RWPE1 (cell line): ENCODE measurements at places on chromosomes 3 and 15.
A peak's percentile ranks its signal among the peaks of the same experiment; 100 is the strongest.

- DNase-seq = no peak
Observed at GRCh38 chr3:144415492-144415891, 443.9 kb downstream of the DIPK2A start.

GRCh38 chr15:69885173-69885955 lies 212.4 kb downstream of the TLE3 start:
- no peak for DNase-seq

GRCh38 chr15:39272901-39273300 lies 308.0 kb upstream of the THBS1 start:
- DNase-seq = no peak

DNA sequence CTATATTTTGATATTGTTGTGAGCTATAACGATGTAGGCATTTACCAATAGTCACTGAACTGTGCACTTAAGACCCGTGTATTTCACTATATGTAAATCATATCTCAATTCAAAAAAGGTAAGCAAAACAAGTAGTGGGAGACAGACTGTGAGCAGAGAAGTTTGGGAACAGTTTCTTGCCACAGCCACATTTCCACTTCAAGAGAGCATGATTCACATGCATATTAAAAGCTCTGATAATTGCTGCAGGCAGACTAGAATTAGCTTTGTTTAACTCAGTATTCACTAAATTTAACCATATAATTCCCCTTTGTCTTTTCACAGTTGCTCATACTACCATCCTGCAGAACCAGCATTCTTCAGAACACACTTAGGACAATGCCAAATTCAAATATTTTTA lies 168.4 kb upstream of the ZNF385D start:
- no peak for DNase-seq

GRCh38 chr3:9934235-9934621 lies 594 bp downstream of the CRELD1 start:
- DNase-seq = no peak

DNA sequence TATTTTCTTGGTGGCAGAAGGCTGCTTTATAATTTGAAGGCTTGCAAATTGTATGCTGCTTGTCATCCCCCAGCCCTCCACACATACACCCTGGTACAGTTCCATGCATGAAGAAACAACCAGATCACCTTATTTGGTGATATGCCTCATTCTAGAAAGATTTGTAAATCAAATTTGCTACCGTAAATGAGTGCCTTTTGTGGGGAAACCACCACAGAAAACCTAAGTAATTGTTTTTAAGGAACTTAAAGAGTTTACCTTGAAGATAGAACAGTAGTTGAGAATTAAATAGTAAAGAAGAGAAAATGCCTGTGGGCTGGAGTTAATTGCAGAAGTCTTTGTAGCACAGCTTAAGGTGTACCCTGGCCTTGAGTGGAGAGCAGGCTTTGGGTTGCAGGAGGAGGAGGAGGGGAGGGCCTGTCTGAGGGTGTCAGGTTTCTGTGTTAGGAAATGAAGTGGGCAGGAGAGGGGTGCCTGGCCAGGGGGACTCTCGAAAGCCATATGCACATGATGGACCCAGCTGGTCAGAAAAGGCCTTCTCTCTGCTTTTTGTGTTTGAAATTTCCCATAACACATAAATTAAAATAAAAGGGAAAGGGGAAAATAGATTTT lies 6.9 kb downstream of the NIPA2 start:
- no peak for DNase-seq

DNA sequence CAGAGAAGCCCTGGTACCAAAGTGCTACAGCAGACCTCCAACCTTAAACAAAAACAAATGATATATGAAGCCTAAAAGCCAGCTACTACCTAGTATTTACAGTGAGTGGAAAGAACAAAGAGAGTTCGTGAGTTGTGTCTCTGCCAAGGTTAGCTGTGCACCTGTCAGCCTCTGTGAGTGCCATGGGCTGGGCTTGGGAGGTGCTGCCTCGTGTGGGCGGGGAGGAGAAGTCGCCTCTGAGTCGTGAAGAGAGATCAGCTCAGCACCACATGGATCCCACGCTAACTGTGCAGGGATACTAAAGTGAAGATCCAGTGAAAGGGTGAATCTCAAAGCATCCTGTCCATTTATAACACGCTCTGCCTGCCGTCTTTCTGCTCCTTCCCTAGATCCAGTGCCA lies 101.9 kb downstream of the CHDH start:
- DNase-seq = no peak

GRCh38 chr3:188904670-188905069 lies 267.1 kb upstream of the TPRG1 start:
- no peak for DNase-seq

- DNase-seq = no peak
Observed at GRCh38 chr3:55719006-55719405, 231.9 kb upstream of the WNT5A start.

DNA sequence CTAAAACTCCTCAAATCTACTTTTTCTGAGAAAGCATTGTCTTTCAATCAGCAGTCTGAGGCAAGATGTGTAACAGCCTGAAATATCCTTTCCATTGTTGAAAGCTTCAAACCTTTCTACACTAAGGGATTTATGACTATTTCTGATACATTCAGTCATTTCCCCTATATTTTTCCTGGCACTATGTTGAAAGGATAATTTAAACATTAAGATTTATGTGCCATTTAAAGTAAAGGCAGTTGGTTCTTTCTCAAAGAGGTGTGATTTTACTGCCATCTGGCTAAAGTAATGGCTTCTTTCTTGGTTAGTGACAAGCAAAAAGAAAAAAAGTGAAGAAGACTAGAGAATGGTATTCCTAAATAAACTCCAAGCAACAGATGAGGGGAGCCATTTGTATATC lies 249.6 kb upstream of the COL8A1 start:
- no peak for DNase-seq

DNA sequence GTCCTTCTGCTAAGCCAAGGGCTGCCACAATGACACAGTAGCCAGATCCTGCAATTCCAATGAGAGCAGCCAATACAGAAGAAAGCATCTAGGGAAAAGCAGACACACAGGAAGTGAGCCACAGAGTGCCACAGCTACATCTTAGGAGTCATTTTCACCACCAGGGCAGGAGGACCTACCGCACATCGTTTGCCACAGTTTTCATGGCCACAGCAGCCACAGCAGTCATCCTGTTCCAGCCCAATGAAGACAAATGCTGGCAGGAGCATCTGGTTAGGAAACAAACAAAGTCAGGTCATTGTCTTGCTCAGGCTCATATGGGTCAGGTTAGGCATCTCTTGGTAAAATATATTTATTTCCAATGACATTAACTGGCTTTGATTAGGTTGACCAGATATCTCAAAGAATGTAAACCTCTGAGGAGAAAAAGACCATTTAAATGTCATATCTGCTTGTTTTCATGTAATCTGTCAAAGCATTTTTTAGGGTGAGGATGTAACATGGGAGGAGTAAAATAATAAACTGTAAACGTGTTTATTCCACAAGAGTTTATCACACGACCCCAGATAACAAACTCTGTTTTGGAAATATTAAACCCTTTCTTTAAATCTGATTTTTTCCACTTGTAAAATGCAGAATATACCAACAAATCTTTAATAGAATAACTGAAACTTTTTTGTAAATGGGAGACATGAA lies 1.8 kb downstream of the TM4SF1 start:
- no peak for DNase-seq

DNA sequence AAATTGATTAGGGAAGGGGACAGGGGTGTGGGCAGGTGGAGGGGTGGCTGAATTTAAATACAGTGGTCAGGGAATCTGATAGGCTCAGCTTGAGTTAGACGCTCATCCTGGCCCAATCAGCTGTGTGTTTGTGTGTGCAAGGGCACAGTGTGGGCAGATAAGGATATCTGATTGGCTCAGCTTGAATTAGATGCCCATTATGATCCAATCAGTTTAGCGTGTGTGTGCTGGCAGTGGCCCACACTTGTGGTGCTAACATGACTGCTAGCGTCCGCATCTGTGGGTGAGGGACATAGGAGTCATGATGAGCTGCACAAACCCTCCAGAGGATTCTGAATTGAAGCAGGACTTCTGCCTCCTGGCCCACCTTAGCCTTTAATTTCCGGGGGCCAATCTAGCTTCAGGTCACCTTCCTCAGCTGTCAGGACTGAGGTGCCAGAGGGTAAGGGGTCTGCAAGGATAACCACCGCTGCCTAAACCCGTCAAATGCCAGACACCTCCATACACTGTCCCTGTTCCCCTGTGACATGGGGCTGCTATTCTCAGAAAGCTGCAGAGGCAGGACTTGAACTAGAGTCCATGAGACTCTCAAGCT lies 97.3 kb downstream of the CORO2B start:
- no peak for DNase-seq

- DNase-seq = no peak
Observed at GRCh38 chr3:52121813-52122212, 32.4 kb downstream of the POC1A start.

- no peak for DNase-seq
Observed at GRCh38 chr15:56038015-56038414, 44.6 kb upstream of the NEDD4 start.

GRCh38 chr3:40546816-40547215 lies 22.1 kb downstream of the ZNF621 start:
- DNase-seq = peak; percentile 9

DNA sequence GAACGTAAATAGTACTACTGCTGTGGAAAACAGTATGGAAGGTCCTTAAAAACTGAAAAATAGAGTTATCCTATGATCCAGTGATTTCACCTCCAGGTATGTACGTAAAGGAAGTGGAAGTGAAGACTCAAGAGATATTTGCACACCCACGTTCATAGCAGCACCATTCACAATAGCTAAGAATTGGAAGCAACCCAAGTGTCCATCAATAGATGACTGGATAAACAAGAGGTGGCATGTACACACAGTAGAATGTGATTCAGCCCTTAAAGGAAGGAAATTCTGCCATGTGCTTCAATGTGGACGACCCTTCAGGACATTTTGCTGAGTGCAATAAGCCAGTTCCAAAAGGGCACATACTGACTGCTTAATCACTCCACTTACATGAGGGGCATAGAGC lies 188.3 kb downstream of the APBA2 start:
- DNase-seq = peak; percentile 54

DNA sequence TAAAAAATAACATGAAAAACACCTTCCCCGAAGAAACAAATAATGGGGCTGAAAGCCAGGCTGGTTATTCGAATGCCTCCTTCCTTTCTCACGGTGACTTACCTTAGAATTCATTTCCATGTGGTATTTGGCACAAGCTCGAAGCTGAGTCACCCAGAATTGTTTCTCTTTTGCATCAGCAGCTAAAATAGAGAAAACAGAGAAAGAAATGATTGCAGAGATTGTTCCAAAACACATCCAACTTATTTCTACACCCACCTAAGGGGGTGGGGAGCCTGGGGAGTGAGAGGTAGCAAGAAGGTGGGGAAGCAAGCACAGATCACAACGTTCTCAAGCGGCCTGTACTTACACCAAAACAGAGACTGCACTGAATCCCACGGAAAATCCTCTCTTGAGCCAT lies 104.7 kb downstream of the OSBPL10 start:
- peak; percentile 66 for DNase-seq

- DNase-seq = no peak
Observed at GRCh38 chr3:162534431-162534830, 1037.8 kb downstream of the OTOL1 start.

- DNase-seq = no peak
Observed at GRCh38 chr15:83092309-83092976, 15.0 kb upstream of the TM6SF1 start.

DNA sequence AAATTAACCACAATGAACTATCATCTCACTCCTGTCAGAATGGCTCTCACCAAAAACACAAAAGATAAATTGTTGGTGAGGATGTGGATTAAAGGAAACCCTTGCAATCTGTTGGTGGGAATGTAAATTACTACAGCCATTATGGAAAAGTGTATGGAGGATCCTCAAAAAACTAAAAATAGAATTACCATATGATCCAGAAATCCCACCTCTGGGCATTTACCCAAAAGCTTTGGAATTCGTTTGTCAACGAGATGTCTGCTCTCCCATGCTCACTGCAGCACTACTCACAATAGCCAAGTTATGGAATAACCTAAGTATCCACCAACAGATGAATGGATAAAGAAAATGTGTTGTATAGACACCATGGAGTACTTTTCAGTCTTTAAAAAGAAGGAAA lies 21.6 kb downstream of the FSIP1 start:
- no peak for DNase-seq

DNA sequence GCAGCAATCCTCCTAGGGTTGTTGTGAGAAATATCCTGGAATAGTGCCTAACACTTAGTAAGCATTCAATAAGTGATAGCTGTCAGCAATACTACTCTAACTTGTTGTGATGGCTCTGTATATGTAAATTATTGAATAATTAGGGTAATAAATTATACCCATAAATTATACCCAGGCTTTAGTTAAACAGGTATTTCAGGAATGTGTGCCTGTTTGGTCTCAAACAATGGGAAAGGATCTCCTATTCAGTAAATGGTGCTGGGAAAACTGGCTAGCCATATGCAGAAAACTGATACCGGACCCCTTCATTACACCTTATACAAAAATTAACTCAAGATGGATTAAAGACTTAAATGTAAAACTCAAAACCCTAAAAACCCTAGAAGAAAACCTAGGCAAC lies 14.8 kb upstream of the ARNT2 start:
- DNase-seq = no peak

DNA sequence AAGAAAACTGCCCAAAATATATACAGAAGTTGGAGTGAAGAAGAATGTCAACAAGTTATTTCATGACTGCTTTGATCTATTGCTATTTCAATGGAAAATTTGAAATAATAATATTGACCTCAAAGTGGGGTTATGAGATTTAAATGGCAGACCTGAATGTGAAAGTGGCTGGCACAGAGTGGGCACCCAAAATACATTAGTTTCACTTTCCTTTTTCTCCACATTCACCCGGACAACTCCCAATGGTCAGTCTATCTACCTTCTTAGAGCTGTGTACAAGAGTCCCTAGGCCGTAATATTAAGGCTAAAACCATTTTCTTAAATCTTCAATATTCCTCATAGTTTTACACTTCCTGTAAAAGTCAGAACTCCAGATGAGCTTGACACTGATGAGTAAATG lies 61.6 kb upstream of the ETV5 start:
- no peak for DNase-seq

DNA sequence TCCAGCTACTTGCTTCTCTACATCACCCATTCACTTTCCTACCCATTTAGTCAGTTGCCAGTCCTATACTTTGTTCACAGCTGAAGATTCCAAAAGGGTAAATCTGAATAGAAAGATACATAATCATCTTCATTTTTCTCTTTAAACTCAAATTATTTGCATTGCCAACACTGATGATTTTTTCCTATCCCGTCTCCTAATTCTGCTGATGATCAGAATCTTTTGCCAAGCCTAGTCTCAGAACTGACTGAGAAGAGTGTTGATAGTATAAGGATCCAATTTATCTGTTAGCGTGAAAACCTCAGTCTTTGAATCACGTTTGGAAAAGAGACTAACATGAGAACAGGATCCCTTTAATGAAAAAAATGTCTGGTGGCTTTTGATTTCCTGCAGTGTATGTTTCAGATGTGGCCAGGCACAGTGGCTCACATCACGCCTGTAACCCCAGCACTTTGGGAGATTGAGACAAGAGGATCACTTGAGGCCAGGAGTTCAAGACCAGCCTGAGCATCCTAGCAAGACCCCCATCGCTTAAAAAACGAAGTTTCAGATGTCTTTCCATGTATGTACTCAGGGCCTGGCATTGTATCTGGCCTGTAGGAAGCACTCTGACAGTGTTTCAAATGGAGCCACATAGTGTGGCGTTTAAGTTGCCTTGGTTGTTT lies 169.4 kb downstream of the KLHL25 start:
- DNase-seq = no peak
